ENCODE measurements at places on chromosomes 2 and 18.

GRCh38 chr2:120589771-120590608 is 145.7 kb upstream of the GLI2 start:
- no peak for DNase-seq

- DNase-seq, result no peak
Measured at GRCh38 chr18:55998801-55999385, 410.9 kb upstream of the TCF4 start.

DNA sequence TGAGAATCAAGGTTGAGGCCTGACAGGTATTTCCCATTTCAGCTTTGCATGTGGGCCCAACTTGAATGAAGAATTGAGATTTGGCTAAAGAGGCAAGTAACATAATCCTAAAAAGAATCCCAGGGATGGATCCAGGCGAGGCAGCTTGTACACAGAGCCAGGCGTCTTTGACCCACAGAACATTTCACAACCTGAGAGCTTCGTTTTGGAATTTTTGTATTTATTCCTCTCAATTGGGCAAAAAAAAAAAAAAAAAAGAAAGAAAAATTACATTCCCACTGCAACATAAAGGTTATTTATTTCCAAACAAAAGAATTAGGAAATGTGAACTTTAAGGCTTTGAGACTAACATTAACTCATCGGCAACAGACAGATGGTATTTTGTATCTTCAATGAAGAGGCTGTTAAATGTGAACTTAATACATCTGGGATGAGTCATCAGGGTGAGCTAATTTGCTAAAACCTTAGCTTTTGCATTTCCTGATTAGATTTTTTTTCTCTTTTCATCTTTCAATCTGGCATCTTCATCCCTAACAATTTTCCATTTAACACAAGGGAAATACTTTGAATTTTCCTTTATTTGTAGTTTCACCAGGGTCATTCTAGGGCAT is 478.5 kb upstream of the TNP1 start:
- no peak for DNase-seq

- DNase-seq, result no peak
Measured at GRCh38 chr2:98348066-98348561, 1.9 kb downstream of the CNGA3 start.

DNA sequence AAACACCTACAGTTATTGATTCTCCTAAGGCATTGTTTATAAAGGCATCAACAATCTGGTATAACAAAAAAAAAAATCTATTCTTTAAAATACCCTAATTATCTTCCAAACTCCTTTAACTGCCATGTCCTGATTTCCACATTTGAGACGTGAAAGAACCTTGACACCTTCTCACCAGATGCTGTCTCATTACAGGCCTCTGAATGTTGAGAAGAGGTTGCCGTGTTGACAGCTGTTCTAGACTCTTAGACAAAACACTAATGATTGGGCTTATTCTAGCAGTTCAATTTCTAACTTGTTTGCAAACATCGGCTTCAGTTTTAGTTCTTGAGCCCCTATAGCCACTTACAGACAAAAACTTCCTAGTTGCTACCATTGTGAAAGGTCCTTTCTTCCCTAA is 988.8 kb downstream of the LRP1B start:
- DNase-seq, result no peak

DNA sequence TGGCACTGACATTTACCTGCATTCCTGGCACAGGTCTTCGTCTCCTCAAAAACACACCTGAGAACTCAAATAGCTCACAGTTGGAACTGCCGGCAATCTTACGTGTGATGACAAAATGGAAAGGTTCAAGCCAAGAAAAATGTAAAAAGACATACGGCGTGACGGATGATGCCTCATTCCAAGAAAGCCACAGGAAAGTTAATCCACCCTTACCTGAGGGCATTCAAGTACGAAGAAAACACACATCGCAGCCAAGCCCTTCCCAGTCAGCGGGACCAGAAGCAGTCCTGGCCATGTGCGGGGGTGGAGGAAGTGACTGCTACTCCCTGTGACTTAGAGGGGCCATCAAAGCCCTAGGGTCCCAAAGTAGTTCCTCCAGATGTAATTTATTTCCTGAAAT is 986.3 kb upstream of the CELF4 start:
- no peak for DNase-seq

- DNase-seq, result no peak
Measured at GRCh38 chr2:29129586-29130281, 14.5 kb downstream of the CLIP4 start.

DNA sequence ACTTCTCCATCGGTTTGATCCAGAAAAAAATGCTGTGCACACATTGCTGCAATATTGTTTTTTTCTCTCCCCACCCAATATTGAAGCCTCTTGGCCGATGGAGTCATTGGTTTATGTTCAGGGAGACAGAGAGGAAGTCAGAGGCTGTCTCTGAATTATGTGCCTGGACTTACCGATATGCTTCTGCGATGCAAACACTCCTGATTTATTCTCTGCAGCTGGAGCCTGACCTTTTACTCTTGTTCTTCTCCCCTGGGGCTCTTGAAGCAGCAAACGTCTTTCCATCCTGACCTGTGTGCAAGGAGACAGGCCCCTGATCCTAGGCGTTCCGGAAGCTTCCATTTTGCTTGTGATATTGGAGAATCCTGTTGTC is 99.6 kb downstream of the PTGR3 start:
- DNase-seq, result no peak

- DNase-seq, result no peak
Measured at GRCh38 chr18:48866856-48867255, 83.9 kb downstream of the SMAD7 start.

GRCh38 chr2:177882501-177882900 is 190.1 kb downstream of the PDE11A start:
- DNase-seq, result no peak

- DNase-seq, result no peak
Measured at GRCh38 chr2:227821043-227821942, 7.7 kb downstream of the CCL20 start.

DNA sequence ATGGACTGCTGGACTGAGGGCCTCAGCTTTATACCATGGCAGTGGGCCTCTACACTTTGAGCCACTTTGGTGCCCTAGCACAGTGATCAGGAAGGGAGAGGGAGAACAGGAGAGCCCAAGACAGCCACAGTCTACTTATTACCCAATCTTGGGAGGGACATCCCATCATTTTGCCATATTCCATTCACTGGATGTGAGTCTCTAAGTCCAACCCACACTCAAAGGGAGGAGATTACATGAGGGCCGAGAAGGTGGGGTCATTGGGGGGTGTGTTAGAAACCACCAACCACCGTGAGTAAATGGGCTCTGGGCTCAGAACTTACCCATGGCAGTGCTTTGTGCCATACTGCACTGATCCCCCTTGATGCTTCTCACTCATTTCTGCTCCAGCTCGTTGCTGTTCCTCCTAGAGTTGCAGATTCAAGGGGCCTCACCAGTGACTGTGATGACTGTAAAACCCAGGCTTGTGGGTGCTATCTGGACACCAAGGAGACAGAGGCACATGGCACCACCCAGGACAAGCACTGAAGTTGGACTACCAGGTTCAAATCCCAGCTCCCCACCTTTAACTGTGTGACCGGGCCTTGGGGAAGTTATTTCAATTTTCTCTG is 97.6 kb upstream of the RAB6C start:
- no peak for DNase-seq

DNA sequence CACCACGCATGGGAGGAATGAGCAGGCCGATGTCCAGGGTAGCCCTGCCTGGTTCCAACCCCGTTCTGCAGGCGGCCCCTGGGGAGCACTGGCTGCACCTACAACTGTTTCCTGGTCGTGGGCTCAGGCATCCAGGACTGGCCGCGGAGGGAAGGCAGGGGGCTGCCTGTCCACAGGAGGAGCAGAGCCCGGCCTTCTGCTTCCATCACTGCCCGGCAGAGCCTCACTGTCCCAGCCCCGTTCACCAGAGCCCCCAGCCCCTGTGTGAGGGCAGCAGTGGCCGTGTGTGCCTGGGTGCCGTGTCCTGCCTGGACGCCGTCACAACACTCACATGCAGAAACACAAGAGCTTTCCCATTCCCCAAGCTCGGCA is 56.2 kb downstream of the KCNG2 start:
- no peak for DNase-seq

GRCh38 chr2:28588292-28588670 is 92.4 kb downstream of the PLB1 start:
- DNase-seq, result peak; percentile 21

- DNase-seq, result no peak
Measured at GRCh38 chr18:45111502-45111848, 430.8 kb downstream of the SETBP1 start.

DNA sequence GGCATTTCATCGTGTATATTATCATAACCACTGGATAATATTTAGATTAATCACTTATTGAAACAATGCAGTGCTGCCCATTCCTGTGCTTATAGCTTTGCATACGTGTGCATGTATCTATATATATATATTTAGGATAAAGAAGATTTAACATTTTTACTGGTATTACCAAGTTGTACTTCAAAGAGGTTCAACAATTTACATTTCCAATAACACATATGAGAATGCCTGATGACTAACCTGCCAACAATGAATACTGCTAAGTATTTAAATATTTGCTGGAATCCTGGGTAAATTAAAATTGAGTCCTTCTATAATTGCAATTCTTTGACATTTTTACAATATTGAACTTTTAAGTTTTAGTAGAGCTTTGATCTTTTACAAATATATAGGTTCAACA is 111.4 kb downstream of the SLC39A10 start:
- no peak for DNase-seq

- DNase-seq, result no peak
Measured at GRCh38 chr2:138779781-138780445, at the start of gene NXPH2. TSS of gene NXPH2 (minus strand) at chr2:138780390. CDS start at chr2:138780241, 149 bp downstream.

- no peak for DNase-seq
Measured at GRCh38 chr2:106537791-106538191, 50.6 kb downstream of the CD8B2 start.

DNA sequence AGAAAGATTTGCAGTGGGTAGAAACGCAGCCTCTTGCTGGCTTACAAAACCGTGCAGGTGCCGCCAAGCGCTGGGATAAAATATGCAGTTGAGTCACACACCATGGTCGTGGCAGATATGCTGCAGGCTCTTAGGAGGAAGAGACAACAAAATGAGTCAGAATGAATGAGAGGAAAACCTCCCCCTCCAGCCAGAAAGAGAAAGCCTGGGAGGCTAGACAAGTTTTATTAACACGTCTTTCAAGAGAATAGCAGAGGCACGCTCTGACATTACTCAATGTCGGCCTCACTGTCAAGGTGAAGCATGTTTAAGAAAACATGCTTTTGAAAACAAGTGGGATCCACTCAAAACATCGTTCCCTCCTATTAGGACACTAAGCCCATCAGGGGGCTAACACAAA is 37.1 kb upstream of the ZCCHC2 start:
- DNase-seq, result no peak

DNA sequence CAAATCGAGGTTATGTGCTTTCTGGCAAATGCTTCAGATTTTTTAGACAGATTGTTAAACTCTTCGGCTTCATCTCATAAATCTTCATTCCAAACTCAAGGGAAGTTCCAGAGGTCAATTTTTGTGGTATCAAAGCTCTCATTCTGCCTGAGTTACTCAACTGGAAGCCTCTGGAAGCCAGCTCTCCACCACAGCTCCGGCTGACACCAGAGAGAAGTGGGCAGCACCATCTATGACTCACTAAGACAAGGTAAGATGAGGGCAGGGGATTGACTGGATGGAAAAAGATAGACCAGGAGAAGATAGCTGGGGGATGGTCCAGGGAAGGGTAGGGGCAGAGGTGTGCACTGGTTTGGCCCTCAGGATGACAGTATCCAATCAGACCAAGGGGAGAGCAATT is 137.3 kb upstream of the HNRNPA3 start:
- no peak for DNase-seq

- no peak for DNase-seq
Measured at GRCh38 chr2:200578778-200579177, 7.0 kb upstream of the AOX1 start.

GRCh38 chr2:57022496-57022895 is 838.7 kb downstream of the CCDC85A start:
- DNase-seq, result no peak

- no peak for DNase-seq
Measured at GRCh38 chr18:8858888-8859511, 153.6 kb downstream of the MTCL1 start.

DNA sequence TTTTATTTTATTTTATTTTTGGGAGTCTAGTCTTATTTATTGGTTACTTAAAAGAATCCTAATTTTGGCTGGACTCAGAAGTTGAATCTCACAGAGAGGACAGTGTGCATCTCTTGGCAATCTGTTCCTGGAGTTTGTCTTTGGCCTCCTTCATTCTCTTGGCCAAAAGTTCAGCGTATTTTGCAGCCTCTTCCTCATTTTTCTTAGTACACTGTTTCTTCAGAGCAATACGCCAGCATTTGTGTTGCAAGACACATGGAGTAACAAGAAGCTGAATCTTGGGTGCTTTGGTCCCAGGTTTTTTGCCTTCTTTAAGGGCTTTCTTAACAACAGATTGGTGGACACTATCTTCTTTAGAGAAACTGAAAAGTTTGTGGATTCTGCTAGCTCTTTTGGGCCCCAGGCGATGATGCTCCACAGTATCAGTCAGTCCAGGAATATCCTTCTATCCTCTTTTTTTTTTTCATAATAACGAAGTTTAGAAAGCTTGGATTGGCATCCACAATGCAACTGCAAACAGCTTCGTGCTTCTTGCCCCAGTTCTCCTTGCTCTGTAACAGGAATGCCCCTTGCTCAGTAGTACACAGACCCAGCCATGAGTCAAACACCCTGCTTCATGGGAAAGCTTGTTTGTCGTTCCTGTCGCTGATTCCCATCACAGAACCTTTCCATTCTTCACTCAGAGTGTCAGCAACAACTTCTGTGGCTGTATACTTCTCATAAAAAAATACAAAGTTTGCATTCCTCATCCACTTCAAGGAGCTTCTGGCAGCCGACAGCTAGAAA is 34.8 kb upstream of the RFX8 start:
- no peak for DNase-seq

Data from stimulated activated CD4-positive, alpha-beta T cell treated with anti-CD3 and anti-CD28 coated beads, TNF-alpha, amount 100 ng/mL, for 24 hours (primary cell).